ENCODE measurements at places on chromosomes 2 and 18. TPM values are rescaled to one million over a fixed set of nuclear protein-coding genes. Genes with fewer than 3 reads are reported as not detected.

The ALPG gene
- not detected for total RNA-seq

The ANKRD29 gene
- total RNA-seq = not detected

- DNase-seq = peak; percentile 70
Measured at GRCh38 chr18:62183578-62184195, 3.2 kb downstream of the PIGN start.

The RAPGEF4 gene
- total RNA-seq = not detected

The PKP4 gene
- total RNA-seq = 13.3 TPM

DNA sequence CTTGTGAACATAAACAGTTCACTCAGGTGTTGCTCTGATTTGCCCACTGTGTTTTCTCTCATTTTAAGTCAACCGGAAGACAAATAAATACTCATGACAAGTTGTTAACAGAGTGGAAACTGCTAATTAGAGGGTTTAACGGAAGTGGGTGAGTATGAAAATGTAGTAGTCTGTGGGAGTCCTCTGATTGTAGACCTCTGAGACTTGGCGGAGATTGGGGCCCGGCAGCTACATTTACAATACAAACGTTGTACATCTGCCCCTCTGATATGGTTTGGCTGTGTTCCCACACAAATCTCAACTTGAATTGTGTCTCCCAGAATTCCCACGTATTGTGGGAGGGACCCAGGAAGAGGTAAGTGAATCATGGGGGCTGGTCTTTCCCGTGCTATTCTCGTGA lies 107.3 kb upstream of the FAM98A start:
- no peak for DNase-seq

GRCh38 chr2:200703127-200703925 lies 108.4 kb upstream of the BZW1 start:
- DNase-seq = peak; percentile 46

GRCh38 chr18:58687871-58688308 lies 16.6 kb downstream of the MALT1 start:
- peak; percentile 40 for DNase-seq

DNA sequence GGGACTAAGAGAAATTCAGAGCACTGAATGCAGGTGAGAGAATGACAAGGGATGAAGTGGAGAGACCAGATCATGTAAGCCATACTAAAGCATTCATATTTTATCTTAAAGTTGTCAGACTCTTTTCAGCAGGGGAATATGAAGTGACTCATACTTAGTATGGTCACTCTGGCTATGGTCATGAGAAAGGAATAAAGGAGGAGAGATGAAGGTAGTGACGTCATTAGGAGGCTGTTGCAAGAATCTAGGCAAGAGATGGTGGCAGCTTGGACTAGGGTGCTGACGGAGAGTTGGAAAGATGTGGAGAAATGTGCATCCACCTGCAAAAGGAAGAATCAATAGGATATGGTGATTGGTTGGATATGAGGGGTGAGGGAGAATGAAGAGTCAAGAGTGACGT lies 203.2 kb upstream of the ACVR2A start:
- no peak for DNase-seq

The AQP12A gene
- not detected for total RNA-seq

GRCh38 chr2:68709421-68709911 lies 25.1 kb upstream of the ARHGAP25 start:
- DNase-seq = peak; percentile 67

DNA sequence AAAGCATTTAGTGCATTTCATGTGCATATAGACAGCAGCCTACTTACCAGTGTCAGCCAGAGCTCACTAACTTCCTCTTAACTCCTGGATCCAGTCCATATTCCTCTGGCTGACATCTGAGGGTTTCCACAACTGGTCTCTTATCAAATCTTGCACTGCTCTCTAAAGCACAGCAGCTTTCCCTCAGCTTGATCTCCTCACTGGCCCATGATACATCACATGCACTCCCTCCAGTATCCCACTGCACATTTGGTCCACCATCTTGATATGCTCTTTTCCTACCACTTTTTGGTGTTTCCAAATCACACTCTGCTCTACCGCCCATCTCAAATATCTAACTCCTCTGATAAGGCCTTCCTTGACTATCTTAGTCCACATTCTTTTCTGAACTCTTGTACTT lies 105.0 kb upstream of the ZFP36L2 start:
- DNase-seq = no peak

The PCARE gene
- not detected for total RNA-seq

DNA sequence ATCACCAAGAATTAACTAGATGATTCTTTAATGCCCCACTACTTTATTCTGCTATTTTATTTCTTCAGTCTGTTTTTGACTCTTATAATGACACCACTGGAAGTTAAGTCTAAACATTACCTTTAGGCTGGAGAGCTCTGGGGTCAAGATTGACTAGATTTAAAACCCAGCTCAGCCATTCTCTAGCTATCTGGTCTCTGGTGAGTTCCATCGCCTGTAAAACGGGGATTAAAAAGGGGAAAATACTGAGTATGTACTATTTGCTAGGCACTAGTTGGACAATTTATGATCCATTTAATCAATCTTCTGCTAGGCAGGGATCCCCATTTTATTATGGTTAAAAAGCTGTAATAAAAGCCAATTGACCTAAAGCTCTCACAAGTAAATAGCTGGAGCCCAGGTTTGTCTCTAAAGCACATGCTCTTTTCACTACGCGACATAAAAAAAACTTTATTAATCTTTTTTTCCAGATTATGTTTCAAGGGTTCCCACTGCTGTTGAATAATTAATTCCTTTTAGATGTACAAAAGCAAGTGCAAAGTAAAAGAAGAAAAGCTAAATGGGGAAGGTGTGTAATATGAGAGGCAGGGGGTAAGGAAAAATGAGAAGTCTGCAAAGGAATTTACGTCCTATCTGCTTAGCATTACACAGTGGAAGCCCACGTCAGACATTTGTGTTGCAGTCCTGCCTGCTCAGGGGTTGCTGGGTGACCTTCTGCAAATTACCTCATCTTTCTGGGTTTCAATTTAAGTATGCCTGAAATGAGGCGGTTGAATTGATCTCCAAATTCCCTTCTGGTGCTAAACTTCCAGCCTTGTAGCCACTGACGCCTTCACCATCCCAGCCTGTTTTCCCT lies 918 bp upstream of the NABP1 start:
- DNase-seq = no peak

DNA sequence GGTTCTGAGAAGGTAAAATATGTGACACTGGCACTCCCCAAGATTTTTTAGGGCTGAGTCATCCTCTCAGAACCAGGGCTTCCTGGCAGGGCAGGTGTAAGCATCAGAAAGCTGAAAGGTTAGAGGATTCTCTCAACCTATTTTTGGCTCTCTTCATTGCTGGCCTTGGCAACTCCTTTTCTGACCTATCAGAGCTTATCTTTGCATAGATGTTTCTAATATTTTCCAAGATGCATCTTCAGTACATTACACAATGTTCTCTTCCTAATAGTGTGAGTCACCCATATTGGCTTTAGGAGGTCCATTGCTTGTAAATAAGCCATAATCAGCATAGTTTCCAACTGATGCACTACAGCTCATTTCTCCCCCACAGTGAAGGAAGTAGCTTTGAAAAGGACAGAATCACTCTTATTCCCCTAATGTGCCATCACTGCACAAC lies 2008.4 kb upstream of the PIK3C3 start:
- no peak for DNase-seq

The UGT1A10 gene
- not detected for total RNA-seq

- no peak for DNase-seq
Measured at GRCh38 chr2:238744951-238745350, 102.9 kb upstream of the TWIST2 start.

The MAP3K19 gene
- not detected for total RNA-seq

GRCh38 chr2:200353874-200354273 lies 47.4 kb downstream of the SPATS2L start:
- DNase-seq = no peak

GRCh38 chr2:212034841-212035585 lies 503.6 kb downstream of the ERBB4 start:
- DNase-seq = no peak

DNA sequence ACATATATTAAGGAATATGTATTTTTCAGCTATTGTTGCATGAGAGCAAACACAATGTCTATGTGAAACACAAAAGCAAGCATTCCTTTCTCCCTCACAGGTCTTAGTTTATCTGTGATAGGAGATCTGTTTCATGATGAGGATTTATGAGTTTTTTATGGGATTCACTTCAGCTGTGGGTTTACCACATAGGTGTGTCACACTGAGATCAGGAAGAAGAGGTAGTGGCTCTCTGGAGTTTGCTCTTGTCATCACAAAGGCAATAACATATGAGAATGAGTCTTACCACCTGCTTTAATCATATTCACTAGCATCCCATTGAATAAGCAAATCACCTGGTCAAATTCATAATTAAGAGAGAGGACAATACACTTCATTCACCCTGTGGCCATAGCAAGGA lies 960.3 kb upstream of the SLC39A10 start:
- no peak for DNase-seq

- no peak for DNase-seq
Measured at GRCh38 chr18:34077599-34077998, 147.1 kb downstream of the NOL4 start.

DNA sequence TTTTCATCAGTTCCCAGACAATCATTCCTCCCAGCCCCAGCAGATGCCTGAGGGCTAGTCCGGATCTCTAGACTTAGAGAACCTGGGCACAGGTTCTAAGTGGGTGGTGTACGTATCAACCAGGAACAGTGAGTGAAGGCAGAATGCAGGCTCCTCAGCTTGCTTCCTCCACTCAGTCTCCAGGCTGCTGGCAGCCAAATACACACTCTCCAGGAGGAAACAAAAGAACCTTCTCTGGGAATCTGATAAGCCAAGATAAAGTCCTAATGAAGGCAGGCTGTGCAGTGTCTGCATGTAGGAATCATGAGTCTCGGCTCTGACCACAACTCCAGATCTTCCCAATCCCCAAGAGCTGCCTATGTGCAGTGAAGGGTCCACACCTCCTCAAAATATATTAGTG lies 245.7 kb downstream of the SP3 start:
- no peak for DNase-seq

The TBR1 gene
- total RNA-seq = not detected

- DNase-seq = no peak
Measured at GRCh38 chr18:13336841-13337240, 118.3 kb downstream of the LDLRAD4 start.

The ZSWIM2 gene
- not detected for total RNA-seq

GRCh38 chr2:204282525-204282924 lies 262.8 kb upstream of the PARD3B start:
- DNase-seq = no peak

The MYL1 gene
- not detected for total RNA-seq

GRCh38 chr2:233036162-233036838 lies 3.8 kb downstream of the NEU2 start:
- DNase-seq = no peak
